ENCODE measurements at places on chromosomes 3 and 15.

DNA sequence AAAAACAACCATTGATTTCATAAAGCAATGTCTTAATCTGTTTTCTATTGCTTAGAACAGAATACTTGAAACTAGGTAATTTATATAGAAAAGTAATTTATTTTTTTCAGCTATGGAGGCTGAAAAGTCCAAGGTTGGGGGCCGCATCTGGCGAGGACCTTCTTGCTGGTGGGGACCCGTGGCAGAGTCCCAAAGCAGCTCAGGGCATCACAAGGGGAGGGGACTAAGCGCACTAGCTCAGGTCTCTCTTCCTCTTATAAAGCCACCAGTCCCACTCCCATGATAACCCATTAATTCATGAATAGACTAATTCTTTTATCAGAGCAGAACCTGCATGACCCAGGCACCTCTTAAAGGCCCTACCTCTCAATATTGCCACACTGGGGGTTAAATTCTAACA is 87.2 kb upstream of the KLF13 start:
- no peak for DNase-seq

DNA sequence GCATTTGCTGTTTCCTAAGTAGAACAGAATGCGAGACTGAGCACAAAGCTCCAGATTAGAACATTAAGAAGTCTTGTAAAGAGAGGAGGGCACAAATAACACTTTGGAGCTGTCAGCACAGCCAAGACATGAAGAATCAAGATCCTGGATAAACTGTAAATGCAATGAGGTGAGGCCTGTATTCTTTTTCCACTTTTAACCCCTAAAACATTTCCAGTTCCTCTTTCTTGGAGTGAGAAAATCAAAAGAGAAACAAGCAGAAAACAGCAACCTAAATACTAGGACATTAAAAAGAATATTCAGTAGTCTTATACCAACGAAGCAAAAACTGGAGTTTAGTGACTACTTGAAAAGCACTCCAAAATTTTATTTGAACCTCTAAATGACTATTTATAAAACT is 204.3 kb downstream of the ZBTB20 start:
- DNase-seq, result no peak

DNA sequence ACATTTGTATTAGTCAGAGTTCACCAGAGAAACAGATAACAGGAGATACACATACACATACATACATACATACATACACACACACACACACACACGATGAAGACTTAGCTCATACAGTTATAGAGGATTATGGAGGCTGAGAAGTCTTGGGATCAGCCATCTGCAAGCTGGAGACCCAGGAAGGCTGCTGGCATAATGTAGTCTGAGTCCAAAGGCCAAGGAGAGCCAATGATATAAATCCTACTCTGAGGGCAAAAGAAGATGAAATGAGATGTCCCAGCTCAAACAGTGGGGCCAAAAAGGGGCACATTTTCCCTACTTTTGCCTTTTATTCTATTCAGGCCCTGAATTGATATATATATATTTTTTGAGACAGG is 6.4 kb upstream of the TTC14 start:
- DNase-seq, result no peak

DNA sequence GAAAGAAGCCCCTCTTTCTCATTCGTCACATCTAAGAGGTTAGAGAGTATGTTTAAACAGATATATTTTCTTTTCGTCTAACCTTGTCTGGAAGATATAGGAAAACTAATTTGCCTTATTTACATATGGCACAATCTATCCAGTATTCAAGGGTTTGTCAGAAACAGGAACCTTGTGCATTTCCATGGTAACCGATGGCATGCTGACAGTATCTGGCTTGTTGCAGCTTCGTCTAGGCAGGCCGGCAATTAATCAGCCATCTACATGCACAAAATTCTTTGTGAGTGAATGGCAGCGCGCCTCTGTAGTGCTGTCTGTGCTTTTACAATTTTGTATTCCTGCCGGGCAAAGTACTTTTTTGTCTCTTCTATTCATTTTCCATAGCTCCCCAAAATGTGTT is 294.0 kb upstream of the SOX2 start:
- DNase-seq, result no peak

DNA sequence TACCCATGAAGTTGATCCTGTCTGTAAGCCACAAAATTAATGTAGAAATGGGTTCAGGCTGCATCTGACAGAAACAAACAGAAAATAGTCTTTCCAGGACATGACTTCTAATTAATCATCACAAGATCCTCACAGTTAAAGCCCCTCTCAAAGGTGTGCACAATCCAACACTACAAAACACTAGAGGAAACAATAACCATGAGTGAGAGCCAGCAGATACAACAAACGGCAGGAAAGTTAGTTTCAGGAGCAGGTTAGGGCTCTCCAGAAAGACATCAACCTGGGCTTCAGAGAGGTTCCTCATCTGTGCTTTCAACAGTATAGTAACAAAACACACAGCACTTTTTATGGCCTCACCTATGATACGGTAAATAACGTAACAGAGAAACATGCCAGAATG is 42.8 kb downstream of the DPH3 start:
- no peak for DNase-seq

DNA sequence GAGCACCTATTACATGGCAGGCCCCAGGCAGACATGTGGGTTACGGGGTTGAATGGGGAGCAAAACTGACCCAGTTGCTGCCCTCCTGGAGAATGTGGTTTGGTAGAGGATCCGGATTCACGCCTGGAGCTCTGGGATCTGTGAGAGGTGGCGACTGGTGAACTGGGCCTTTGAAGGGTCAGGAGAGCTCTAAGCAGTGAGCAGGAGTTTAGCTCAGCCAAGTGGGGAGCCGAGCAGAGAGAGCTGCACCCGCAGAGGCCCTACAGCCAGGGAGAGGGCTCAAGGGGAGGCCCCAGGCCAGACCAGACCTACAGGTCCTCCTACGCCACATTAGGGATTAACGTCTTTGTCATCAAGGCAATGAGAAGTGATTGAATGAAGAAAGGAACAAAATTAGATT is 179.8 kb upstream of the TLE3 start:
- no peak for DNase-seq

DNA sequence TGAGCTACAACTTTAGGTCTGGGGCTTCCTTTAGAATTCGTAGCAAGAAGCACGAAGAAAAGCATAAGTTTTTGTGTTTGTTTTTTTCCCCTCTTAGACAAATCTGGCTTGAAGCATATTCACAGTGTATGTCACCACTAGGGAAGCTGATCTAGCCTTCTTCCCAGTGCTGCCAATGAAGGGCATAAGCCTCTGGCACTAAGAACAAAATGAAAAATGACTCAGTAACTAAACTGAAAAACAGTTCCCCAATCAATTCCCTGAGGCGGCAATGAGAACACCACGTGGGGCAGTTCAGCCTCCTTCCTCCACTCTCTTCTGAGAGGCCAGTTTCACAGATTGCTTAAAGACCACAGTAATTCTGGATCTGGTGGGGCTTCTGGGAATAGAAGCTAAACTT is 338.1 kb downstream of the GAP43 start:
- no peak for DNase-seq

GRCh38 chr3:51375136-51375535 is 10.0 kb upstream of the MANF start:
- DNase-seq, result no peak

DNA sequence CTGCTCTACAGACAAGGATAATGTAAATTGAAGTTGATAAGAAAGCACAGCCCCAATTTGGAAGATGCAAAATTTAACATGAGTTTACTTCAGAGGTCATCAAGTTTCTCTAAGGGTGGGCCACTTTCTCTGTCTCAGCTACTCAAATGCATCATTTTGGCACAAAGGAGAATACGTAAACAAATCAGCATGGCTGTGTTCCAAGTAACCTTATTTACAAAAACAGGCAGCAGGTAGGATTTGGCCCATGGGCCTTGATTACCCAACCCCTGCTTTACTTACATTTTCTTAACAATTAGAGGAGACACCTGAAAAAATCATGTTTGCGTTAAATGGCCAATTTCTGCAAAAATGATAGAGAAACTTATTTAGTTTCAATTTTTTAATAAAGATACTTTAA is 181.7 kb downstream of the GBE1 start:
- no peak for DNase-seq

DNA sequence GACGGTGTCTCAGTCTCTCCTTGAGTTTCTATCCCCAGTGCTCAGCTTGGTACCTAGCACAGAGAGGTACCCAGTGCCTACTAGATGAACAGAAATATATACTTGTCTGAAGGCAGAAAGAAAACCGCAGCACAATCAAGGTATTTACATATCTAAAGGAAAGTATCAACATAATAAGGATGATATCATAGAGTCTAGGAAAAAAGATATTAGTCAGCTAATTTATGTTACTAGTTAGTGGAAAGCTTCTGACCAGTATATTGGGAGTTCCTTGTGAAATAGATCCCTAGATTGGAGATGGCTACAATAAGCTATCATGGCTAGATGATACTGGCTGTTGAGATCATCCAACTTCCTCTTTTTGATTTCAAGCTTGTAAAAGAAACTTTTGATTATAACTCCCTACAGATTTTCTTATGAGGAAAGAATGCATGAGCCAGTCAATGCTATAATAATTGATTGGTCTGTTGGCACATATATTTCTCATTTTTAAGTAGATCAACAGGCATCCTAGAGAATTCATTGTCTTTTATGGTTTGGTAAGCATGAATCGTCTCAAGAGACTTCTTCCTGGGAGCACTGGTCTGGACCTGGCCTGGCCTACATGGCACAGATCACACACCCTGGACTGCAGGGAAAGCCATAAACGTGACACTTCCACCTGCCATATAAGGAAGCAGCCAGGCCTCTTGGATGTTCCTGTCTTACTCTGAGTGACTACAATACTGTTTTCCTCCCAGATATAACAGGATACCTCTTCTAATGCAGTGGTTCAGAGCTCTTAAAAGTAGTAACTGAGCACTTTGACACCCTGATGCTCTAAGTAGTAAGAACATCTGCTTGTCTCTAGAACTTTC is 60.7 kb downstream of the IMPG2 start:
- DNase-seq, result no peak

- no peak for DNase-seq
These were observed 37.7 kb upstream of the TRAK1 start for GRCh38 chr3:42053476-42053875.

DNA sequence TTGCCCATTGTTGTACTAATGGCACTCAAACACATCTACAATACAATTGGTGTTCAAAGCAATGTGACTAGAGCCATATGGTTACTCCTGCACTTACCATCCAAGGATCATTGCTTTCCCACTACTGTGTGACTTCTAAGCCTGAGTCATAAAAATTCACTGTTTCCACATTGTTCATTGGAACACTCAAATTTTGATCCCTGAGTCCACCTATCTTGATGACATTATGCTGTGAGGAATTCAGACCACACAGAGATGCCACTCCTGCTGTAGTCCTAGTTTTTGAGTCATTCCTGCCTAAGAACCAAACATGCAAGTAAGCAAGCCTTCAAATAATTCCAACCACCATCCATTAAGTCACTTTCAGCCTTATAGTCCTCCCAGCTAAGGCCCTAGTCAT is 176.2 kb downstream of the EFHB start:
- no peak for DNase-seq

DNA sequence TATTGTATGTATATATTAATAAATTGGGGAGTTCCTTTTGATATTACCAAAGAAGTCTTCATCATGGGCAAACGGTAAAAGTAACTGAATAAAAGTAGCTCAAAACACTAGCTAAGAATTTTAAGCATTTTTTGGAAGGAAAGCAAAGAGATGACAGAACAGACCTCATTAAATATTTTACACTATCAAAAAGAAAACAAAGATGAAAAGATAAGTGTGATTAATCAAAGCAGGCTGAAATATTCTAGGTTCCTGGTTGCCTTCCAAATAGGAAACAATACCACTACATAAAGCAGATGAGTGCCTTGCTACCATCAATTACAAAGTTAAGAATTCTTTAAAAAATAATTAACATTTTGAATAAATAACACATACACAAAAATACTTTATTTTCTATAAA is 3.6 kb downstream of the NKIRAS1 start:
- DNase-seq, result no peak

GRCh38 chr3:99972380-99973104 is 141.8 kb downstream of the FILIP1L start:
- no peak for DNase-seq

- DNase-seq, result no peak
These were observed 58.4 kb downstream of the IQSEC1 start for GRCh38 chr3:13014755-13015285.

- DNase-seq, result no peak
These were observed 67.2 kb downstream of the PEX5L start for GRCh38 chr3:179969525-179969924.

DNA sequence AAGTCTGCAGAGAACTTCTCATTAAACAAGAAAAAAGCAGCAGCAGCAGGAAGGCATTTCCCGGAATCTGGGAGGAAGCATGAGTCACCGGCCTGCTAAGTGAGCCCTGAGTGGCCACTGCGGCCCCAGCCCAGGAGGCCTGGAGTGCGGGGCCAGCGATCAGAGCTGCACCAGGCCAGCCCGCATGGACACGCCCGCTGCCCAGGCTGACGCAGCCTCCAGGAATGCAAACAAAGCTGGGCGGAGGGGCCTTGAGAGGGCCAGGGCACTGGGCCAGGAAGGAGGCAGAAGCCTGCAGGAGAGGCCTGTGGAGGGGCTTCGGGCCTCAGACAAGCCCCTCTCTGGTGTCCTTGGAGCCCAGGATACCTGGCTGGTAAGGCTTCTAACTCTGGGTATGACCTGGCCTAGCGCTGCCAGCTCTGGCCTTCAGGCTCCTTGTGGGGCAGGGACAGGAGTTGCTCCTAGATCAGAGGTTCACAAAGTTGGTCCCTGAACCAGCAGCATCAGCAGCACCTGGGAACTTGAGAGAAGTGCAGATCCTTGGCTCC is 101.2 kb downstream of the SMAD6 start:
- DNase-seq, result no peak

DNA sequence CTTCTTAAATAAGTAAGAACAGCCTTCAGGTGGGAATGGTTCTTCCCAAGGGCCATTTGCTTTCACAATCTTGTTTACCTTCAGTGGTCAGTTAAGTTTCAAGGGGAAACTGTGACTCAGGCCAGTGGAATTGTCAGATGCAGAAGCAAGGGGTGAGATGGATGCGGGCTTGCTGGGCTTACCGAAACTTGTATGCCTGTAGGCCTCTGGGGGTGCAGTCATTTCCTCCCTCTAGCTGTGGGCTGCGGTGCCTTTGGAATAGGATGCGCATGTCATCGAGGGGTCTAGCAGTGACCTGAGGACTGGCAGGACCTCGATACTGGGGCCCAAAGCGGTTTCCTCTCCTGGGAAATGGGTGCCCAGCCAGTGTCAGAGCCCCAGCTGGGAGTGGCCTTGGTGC is 121.6 kb downstream of the EEFSEC start:
- DNase-seq, result no peak

Measured in stimulated activated effector memory CD8-positive, alpha-beta T cell treated with anti-CD3 and anti-CD28 coated beads, Interleukin-12 subunit alpha, Interleukin-12 subunit beta, amount 100 ng/mL, for 72 hours (primary cell).